ENCODE measurements at places on chromosomes 7 and 10. TPM values are rescaled to one million over a fixed set of nuclear protein-coding genes. Genes with fewer than 3 reads are reported as not detected.

GRCh38 chr10:64379898-64380297 lies 858.7 kb downstream of the REEP3 start:
- DNase-seq, result no peak

DNA sequence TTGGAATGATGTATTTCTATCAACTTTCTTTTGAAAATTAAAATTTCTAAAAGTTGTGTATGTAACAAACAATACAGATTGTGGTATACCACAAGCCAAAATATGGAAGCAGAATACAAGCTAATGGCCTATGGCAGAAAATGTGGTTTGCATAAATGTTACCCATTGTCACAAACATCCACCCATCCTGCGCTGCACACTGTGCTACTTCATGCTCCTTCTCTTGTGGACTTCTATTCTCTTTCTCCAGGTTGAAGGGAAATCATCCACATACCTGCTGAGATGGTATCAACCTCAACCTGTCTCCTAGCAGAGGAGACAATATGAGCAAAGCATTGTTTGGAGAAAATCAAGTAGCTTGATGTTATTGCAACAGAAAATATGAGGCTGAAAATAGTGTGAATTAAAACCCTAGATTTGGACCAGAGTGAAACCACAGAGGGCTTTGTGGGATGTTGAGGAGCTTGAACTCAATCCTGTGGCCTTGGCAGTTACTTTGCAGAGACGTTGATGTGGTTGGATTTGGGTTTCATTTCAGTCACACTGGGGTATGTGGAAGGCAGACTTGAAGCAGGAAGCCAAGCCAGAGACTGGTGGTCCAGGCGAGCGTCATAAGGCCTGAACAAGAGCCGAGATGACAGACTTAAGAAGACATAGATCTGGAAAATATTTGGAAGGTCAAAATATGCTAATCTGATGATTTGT lies 63.8 kb downstream of the ICA1 start:
- no peak for DNase-seq

The POU6F2 gene
- under 0.01 TPM for polyA plus RNA-seq

The PAPSS2 gene
- 55.0 TPM for polyA plus RNA-seq

DNA sequence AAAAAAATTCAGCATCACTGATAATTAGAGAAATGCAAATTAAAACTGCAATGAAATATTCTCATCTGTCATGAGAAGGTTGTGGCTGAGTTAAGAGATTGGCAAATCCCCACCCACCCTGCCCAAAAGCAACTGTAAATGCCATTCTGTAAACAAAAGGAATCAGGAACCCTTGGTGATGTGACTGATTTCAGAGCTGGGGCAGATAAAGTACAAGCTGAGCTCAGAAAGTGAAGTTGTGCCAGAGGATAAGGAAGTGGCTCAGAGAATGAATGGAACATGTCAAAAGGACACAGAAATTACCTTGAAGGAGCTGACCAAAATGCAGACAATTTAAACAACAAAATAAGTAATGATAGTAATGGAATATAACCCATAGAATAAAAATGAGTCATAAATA lies 32.7 kb upstream of the ARMS2 start:
- DNase-seq, result no peak

- DNase-seq, result no peak
These were observed 11.0 kb downstream of the GUSB start for GRCh38 chr7:65971021-65971420.

GRCh38 chr10:19931894-19932590 lies 115.8 kb downstream of the PLXDC2 start:
- no peak for DNase-seq

GRCh38 chr10:100570506-100570905 lies 34.8 kb downstream of the HIF1AN start:
- peak; percentile 11 for DNase-seq

Data from SK-N-SH (cell line).